Hematopoietic multipotent progenitor cell treated with erythropoietin and hydrocortisone succinate and interleukin-3 and kit ligand, for 6 days (in vitro differentiated cells): ENCODE measurements at places on chromosomes 6 and 20.

DNA sequence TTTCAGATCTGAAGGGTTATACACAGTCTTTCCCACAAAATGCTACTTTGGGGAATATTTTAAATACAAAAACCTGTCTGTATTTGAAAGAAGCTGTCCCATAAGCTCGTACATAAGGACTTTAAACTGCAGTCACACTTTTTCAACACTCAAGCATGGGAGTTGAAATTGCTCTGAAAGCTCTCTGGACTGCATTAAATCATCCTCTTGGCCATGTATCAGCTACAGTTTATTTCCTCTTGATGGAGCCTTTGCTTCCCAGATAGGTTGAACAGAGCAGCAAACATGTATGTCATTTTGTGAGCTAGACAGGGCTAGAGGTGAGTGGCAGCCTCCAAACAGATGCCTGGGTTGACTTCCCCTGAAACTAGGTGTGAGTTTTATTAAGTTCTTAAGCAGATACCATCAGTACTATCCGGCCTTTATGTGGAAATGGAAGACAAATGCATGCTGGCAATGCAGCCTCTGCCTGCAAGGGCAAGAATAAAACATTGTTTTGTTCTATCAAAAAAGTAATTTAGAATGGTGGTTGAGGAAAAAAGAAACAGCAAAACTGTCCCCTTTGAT lies 105.9 kb upstream of the ENPP5 start:
- DNase-seq: no peak

- peak; percentile 83 for DNase-seq
Observed at GRCh38 chr6:110859335-110859792, 15.2 kb upstream of the AMD1 start.

DNA sequence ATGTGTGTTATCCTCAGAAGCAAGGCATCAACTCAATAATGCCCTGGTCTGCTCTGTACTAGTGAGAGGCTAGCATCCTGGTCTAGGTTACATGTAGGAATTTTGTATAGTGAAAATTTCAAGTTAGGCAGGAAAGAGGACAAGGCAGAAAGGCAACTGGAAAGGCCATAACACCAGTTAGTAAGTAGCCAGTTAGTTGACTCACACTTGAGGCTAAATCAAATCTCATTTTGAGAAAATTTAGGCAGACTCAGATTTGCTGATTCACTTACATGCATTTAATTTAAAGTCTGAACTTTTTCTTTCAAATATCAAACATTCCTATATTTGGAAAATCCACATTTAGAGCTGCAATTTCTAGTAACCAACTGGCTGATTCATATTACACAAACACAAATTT lies 184.5 kb upstream of the TCF21 start:
- DNase-seq: no peak

- no peak for DNase-seq
Observed at GRCh38 chr6:125077453-125077852, 76.1 kb upstream of the TPD52L1 start.
